ENCODE measurements at places on chromosomes 2 and 18. TPM values are rescaled to one million over a fixed set of nuclear protein-coding genes. Genes with fewer than 3 reads are reported as not detected.

LYG1 gene
- 0.39 TPM for total RNA-seq

- DNase-seq: no peak
Measured at GRCh38 chr2:169029341-169029740, 1.8 kb downstream of the ABCB11 start.

DUSP19 gene
- 4.5 TPM for total RNA-seq

HOXD13 gene
- not detected for total RNA-seq

NETO1 gene
- total RNA-seq: not detected

DNA sequence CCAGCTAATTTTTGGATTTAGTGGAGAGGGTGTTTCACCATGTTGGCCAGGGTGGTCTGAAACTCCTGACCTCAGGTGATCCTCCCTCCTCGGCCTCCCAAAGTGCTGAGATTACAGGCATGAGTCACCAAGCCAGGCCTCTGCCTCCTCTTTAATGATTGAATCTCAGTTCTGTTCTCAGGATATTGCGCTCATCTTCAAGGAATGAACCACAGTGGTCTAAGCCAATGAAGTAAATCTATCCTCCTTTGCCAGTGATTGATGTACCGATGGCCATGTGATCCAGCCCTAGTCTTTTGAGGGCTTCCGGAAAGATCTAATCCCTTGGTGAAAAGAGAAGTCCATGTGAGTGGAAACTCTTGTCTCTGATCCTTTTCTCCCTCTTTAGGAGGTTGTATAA is 48.6 kb downstream of the POLE4 start:
- DNase-seq: no peak

DNA sequence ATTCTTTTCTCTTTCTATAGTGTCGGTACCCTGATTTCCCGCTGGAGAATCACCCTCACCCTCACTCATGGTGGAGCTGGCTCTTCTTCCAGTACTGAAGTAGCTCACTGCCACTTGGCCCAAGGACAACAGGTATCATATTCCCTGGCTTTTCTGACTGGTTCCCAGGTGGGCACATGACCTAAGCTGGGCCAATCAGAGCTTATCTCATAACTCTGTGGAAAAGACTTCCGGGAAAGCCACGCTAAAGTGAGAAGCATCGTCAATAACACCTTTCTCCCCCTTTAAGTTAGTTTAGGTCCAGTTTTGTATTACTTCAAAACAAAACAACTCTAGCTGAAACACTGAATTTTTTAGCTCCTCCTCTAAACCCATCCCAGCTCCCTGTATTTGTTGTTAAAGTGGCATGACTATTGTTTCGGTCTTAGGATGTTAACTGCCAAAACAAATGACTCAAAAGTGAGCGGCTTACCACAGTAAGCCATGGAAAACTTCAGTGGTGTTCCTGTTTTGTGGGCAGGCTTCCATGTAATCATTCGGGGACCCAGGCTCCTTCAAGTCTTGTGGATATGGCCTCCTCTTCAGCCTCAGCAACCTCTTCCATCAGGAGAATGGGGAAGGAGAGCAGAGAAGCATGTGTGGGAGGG is 137.4 kb upstream of the DLX2 start:
- no peak for DNase-seq

DNA sequence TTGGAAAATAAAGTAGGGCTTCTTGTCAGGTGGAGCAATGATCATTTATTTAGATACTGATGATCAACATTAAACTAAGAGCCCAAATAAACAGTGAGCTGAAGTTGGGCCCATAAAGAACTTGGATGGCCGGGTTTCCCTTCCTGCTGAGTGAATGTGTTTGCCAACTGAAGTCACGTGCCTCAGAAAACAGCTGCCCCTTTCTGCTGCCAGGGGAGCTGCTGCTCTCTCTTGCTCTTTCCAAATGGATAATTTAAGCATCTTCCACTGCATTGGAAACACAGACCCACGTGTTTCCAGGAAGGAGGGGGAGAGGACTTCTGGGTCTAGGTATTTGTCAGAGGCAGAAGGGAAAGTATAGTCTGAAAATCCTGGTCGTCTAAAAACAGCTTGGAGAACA is 22.9 kb upstream of the NCKAP5 start:
- no peak for DNase-seq

GRCh38 chr18:27049969-27050368 is 135.1 kb downstream of the CHST9 start:
- no peak for DNase-seq

DNA sequence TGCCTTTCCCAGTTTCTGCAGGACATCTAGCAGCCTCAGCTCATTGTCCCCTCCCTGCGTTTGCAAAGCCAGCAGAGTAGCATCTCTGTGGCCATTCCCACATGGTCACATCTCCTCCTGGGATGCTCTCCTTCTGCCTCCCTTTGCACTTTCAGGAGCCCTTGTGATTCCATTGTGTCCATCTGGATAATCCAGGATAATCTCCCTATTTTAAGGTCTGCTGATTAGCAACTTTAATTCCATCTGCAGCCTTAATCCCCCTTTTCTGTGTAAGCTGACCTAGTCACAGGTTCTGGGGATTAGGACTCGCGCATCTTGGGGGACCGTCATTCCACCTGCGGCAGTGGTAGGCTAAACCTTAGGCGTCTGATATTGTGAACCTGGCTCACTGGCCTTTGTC is 70.7 kb downstream of the NEDD4L start:
- DNase-seq: no peak

GRCh38 chr2:177405029-177405692 is 12.6 kb downstream of the AGPS start:
- DNase-seq: no peak

DNA sequence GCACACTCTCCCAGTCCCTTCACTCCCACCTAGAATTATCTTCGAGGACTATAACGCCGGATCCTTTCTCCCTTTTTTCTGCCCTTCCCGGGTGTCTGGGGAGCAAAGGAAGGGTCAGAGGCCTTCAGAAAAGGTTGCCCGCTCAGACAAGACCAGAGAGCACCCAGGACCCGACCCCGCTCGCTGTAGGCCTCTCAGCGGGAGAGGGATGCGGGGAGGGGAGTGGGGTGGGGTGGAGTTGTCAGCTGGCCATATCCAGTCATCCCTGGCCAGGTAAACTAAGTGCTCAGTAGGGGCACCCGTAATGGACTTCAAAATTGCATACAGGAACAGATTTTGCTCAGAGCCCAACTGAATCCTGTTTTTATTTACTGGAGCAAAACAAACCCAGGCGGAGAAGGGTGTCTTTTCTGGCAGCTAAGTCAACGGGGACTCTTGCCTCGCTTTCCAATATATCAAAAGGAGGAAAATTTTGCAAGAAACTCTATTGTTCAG is 65.0 kb downstream of the NOL4 start:
- DNase-seq: no peak

- no peak for DNase-seq
Measured at GRCh38 chr2:143435131-143435530, 305.9 kb downstream of the ARHGAP15 start.
